ENCODE measurements at places on chromosomes 13 and 19.

DNA sequence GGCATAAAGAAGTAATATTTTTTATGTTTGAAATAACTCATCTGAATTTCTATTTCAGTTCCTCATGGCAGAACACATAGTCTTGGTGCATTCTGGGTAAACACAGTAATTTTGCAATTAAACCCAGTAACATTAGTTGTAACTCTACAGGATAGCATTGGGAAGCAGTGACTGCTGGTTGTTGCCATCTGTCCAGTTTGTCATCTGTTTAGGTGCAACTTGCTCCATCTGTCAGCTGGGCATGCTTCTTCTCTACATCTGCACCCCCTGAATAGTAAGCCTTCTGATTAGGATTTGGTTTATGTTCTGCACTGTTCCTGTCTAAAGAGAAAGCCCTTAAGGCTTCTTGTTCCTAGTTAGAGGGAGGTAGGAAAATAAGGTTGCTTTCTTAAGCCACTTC, 63.5 kb upstream of the CSNK1A1L start:
- no peak for DNase-seq

DNA sequence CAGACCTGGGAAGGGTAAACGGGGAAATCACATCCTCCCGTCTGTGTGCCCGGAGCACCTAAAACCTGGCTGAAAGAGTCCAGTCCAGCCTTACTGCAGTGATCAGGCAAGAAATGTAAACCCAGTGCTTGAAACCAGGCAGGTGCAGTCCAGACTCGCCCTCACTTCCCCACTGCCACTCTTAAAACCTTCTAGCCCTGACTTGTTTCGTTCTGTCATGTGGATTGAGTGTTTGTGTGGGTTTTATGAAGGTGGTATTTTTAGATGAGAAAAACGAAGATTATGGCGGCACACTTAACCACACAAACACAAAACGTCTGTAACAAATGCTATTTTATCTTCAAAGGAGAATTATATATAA, 839 bp upstream of the CKAP2 start:
- DNase-seq, result no peak

- DNase-seq, result no peak
These were observed 207.3 kb downstream of the DLEU7 start for GRCh38 chr13:50636007-50636704.

DNA sequence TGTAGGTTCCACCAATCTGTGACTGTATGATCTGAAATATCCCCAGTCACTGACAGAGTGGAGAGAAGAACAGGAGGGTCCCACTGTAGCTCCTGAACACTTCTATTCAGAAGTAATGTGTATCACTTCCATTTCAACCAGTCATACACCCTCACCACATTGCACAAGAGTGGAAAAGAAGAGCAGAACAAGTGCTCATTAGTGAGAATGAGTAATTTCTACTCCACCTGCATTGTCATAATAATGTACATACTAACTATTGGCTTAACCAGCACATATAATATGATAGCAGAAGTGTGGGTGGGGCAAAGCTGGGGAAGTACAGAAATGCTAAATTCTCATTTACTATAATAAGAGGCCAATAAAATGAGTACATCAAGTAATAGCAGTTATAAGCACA, 342.7 kb downstream of the LMO7 start:
- DNase-seq, result no peak

Data from esophagus squamous epithelium (tissue), 5 donors.